Stimulated activated CD8-positive, alpha-beta memory T cell treated with anti-CD3 and anti-CD28 coated beads, Interleukin-4, amount 100 ng/mL, for 1 hour (primary cell): ENCODE measurements at places on chromosomes 13 and 19.

GRCh38 chr13:100848304-100848703 lies 173.7 kb upstream of the TMTC4 start:
- DNase-seq = no peak

DNA sequence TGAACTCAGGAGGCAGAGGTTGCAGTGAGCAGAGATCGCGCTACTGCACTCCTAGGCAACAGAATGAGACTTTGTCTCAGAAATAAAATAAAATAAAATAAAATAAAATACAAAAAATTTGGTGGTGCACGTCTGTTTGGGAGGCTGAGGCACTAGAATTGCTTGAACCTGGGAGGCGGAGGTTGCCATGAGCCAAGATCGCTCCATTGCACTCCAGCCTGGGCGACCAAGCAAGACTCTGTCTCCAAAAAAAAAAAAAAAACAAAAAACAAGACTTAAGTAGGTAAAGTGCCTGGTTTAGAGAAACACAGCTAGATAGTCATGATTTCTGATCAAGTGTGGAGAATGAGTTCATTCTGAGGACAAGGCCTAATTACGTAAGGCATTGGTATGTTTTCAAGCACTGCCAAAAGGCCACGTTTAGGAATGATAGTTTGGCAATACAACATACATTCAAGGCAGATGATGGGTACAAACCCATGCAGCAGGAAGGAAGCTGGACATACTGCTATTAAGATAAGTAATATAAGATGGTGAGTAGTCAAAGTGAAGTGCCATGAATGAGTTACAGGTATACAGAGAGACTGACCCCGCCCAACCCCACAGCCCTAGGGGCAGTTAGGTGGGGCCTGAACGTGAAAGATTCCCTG lies 4.8 kb upstream of the UCHL3 start:
- DNase-seq = no peak

GRCh38 chr13:39985071-39985470 lies 329.6 kb downstream of the COG6 start:
- DNase-seq = no peak

DNA sequence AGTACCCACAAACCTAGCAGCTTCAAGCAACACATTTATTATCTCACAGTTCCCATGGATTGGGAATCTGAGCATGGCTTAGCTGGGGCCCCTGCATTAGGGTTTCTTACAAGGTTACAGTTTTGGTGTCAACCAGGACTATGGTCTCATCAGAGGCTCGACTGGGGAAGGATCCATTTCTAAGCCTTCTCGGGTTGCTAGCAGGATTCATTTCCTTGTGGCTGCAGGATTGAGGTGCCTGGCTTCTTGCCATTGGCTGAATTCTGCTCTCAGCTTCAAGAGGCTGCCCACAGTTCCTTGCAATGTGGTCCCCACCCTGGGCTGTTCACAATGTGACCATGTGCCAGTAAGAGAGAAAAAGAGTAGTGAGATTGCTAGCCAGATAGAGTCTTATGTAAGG lies 26.7 kb downstream of the ZNRF4 start:
- DNase-seq = no peak

GRCh38 chr19:42121656-42122069 lies 10.6 kb downstream of the POU2F2 start:
- DNase-seq = peak; percentile 56

DNA sequence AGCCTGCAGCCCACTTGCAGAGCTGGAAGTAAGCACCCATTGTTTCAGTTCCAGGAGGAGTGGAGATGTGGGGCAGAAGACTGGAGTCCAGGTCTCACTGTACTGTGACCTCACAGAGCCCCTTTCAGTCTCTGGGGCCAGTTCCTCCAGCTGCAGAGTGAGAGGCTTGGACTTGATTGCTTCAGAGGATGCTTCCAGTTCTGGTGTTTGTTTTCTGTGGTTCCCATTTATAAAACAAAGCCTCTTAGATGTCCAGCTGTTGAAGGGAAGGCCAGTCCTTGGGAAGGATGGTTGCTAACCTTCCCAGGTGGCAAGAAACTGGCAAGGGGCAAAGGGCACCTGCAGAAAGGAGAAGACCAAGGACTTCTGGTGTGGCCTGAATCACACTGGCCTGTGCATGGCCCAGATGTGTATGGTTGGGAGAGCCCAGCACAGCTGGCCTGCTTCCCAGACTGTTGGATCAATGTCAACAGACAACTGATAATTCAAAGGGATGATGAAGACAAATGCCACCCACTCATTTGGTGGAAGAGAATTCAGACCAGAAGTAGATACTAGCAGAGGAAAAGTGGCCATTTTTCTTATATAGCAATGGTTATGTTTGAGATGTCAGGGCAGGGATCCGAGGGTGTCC lies 218.5 kb downstream of the ZNF536 start:
- DNase-seq = no peak

DNA sequence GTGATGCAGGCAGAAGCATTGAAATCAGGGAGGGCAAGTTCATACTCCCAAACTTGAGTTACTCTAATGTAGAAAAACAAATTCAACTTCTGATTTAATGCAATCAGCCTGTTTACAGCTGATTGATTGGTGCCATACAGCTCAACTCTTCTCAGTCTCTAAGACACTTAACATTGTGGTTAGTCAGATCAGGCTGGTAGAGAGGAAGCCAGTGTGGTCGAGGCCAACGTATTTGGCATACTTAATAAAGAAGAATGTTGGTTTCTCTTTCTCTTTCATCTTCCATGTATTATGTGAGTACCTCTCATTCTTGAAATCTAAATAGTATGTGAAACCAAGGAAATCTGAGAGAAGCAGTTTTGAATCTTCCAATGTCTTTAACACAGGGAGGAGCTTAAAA lies 255.0 kb upstream of the SLITRK1 start:
- peak; percentile 6 for DNase-seq

- no peak for DNase-seq
These were observed 4.4 kb upstream of the LTBP4 start for GRCh38 chr19:40596608-40597328.

DNA sequence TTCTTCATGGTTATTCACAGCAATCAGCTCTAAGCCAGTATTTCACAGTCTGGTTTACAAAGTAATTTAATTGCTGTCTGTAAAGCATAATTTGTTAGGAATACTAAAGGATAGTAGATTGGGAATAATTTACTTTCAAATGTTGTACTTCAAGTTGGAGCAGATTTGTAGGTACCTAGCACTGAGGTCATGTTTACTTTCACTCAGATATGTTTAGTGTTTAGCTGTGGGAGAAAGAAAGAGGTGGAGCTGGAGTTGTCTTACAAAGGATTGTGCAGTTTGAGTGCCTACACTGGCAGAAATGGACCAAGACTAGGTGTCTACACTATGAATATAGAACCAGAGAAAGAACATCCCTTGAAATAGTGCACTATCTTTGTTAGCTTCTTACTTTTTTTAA lies 464.6 kb downstream of the PCDH9 start:
- DNase-seq = no peak

GRCh38 chr13:104967376-104967775 lies 1568.1 kb downstream of the EFNB2 start:
- DNase-seq = no peak

GRCh38 chr19:1469255-1470054 lies 9.6 kb downstream of the C19orf25 start:
- DNase-seq = no peak

DNA sequence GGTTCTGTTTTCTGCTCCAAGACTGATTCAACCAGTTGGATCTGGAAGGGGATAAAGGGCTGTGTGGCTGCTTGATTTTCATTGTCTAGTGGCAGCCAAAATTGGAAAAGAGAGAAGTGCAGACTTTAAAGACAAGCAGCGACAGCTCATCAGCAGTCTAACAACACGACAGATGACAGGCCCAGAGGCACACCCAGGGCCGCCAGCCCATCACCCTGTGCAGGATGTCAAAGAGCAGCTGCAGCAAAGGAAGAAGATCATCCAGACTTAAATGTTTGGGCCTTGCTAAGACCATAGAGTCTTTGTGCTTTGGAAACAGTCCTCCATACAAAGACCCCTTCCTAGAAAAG lies 421.0 kb upstream of the KLF12 start:
- no peak for DNase-seq

DNA sequence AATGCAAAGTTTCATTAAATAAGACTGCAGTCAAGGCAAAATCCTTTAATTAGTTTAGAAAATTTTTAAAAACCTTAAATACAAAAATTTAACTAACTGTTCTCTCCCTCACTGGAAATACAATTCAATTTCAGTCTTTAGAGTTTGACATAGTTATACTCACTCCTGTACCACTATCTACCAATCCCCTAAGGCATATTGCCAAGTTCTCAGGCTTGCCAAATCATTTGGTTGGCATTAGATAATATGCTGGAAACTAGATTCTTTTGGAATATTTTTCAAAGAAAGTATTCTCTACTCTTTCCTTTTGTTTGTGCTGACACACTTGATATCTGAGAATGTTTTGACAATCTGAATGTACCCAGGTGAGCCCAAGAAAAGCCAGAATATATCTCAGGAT lies 77.2 kb downstream of the TSC22D1 start:
- no peak for DNase-seq

- no peak for DNase-seq
These were observed 2758.2 kb downstream of the PCDH9 start for GRCh38 chr13:64471916-64472315.

DNA sequence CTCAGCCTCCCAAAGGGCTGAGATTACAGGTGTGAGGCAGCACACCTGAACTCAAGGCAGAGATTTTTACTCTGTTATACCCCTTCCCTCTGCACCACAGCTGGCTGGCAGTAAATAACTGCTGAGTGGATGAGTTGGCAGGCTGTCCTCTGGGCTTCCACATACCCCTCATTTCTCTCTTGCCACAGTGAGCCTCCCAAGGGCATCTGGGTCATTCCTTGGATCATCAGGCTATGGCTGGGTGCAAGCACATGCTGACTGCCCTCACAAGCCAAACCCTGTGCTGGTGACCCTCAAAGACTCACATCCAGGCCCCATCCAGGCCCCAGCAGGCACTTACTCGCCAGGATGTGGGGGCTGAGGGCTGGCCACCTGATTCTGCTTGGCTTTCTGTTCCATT lies 4.2 kb downstream of the SUGP1 start:
- no peak for DNase-seq

GRCh38 chr13:75796825-75797224 lies 160.7 kb downstream of the LMO7 start:
- no peak for DNase-seq

DNA sequence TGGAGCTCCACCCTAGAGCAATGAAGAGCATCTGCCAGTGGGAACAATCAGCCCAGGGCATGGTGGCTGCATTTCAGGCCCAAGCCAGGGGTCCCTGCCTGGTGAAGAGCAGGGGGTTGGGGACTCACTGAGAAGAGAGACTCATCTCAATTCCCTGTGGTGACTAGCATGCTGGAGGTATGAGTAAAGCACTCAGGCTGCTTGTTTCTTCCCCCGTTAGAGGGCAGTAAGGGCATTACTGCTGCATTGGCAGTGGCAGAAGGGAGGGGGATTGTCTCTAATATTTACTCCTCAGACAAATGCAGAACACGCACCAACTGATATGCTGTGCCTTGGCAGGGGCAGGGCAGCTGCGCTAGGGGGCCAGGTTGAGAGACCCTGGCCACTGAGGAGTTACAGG lies 329.1 kb downstream of the SLITRK5 start:
- no peak for DNase-seq

DNA sequence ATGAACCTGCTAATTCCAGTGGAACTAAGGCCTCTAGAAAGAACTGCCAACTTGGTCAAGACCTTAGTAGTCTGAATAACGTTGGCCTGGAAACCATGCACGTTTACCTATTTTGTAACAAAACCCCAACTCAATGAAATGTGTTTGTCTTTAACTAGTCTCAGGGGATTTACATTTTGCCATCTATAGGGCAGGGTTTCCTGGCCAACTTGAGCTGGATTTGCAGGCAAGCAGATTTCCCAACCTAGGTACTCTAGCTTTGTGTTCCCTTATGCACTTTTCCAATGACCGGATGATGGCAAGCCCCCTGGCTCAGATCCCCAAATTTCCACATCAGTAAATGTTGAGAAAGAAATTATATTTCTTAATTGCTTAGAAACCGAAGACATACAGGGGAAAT lies 114.5 kb downstream of the IRS2 start:
- no peak for DNase-seq

- DNase-seq = no peak
These were observed 1223.2 kb upstream of the SLC10A2 start for GRCh38 chr13:104289400-104289799.

- DNase-seq = no peak
These were observed 20.6 kb downstream of the MTMR6 start for GRCh38 chr13:25266706-25267105.

DNA sequence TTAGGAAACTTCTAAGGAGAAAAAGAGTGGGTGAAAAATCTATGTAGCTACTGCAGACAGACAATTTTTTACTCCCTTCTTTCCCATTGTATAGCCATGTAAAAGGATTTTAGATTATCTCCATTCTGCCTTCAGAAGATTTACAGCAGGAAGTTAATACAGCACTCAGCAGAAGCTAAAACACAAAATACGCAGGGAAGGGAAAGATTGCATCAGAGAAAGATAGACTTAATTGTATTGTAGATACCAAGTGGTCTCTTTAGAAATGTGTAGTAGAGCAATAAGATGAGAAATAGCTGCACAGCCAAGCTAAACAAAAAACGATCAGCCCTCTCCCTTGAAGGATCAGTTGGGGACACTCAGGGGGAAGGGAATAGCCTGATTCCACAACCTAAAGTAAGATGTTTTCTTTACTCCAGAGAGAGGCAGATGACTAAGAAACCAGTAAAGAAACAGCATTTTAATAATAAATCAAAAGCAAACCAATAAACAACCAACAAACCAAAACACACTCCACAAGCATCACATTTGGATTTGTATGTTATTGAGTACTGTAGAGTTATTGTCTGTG lies 236.7 kb upstream of the SLITRK1 start:
- no peak for DNase-seq

DNA sequence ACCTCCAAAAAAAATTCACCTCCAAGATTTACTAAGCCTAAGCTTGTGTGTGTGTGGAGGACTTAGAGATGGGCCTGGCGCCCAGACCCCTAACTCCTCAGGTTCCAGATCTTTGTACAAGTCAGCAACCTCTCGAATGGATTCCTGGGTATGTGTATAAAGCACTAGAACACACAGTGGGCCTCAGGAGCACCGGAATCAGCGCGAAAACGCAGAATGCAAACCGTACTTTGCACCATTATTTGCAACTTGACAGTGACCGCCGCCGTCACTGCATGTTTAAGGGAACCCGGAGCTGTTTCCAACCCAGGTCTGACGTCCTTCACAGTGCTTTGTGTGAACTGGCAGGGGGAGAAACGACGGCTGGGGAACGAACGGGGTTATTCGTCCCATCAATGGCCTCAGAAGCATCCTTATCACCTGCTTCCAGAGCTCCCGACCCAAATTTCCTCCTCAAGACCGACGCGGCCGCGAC lies 688 bp downstream of the ZNF606 start:
- no peak for DNase-seq

- no peak for DNase-seq
These were observed 127.9 kb downstream of the DLEU7 start for GRCh38 chr13:50715402-50716146.

- no peak for DNase-seq
These were observed at the start of gene CYP2S1 for GRCh38 chr19:41192574-41193429. Gene CYP2S1, plus strand, starts transcription at chr19:41193219. Its CDS starts 46 bp downstream, at chr19:41193265.

GRCh38 chr19:28435551-28436271 lies 777.2 kb downstream of the UQCRFS1 start:
- DNase-seq = no peak

- no peak for DNase-seq
These were observed 161.5 kb upstream of the STARD13 start for GRCh38 chr13:33446821-33447725.
